Muscle of leg (tissue), 16 donors: ENCODE measurements at places on chromosomes 2 and 18. TPM values are rescaled to one million over a fixed set of nuclear protein-coding genes. Genes with fewer than 3 reads are reported as not detected.

DNA sequence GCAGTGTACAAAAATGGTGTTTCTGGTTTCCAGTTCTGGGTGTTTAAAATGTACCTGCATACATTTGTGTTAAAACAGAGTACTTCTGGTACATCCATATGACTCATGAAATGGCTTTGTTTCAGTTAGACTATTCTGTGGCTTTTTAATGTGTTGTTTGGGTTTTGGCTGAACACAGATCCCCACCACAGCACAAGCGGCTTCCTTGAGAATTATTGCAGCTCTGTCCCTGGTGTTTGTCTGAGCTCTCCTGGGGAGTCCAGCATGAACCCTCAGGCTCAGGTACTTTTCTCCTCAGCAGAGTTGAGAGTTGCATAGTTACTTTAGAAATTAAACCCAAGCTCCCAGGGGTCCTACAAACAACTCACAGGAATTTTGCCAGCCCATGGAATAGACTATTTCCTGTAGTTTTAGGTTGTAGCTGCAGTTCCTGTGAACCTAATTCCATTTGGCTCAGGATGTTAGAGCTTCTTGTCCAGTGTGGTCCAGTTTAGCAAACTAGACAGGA, 64.8 kb upstream of the EML6 start:
- peak; percentile 65 for DNase-seq

DNA sequence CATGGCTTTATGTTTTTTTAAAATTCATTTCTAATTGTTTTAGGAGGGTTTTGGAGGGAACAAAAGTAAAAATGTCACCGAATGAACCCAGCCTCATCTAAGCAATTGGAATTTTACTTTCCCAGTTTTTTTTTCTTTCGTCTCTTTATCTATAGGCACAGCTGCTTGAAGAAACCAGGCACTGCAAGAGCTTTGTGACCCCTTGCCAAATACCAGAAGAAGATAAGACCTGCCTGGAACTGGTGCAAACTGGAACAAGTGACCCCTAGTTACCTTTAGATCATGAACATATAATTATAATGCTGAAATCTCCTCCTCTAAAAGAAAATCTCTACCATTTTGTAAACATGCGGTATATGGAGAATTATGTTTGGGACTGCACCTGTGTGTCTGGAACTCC, 100.9 kb downstream of the TSN start:
- DNase-seq: no peak

GRCh38 chr2:37523814-37524362, 147.6 kb downstream of the CDC42EP3 start:
- peak; percentile 96 for DNase-seq

DNA sequence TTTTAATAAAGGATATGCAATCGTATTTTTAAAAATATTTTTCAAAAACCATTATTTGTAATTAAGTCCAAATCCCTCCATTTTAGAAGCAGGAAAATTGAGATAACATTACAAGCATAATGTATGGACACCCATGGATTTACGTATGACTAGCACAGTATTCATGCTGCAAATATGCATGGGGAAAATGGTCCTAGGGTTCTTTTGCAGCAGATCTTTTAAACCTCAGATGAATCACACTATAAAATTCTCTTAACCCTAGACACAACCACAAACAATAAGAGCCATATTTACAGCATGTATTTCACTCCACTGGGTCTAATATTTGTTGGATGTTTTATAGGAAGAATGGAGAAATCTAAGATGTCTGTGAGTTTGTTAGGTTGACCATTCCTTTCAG, 453.4 kb downstream of the TGIF1 start:
- DNase-seq: no peak

GRCh38 chr18:1968801-1969498, 602.4 kb downstream of the METTL4 start:
- DNase-seq: no peak

- DNase-seq: no peak
These were observed 116.2 kb downstream of the METTL8 start for GRCh38 chr2:171317492-171318125.

GRCh38 chr2:112884869-112885505, 26.0 kb upstream of the IL37 start:
- peak; percentile 15 for DNase-seq

DNA sequence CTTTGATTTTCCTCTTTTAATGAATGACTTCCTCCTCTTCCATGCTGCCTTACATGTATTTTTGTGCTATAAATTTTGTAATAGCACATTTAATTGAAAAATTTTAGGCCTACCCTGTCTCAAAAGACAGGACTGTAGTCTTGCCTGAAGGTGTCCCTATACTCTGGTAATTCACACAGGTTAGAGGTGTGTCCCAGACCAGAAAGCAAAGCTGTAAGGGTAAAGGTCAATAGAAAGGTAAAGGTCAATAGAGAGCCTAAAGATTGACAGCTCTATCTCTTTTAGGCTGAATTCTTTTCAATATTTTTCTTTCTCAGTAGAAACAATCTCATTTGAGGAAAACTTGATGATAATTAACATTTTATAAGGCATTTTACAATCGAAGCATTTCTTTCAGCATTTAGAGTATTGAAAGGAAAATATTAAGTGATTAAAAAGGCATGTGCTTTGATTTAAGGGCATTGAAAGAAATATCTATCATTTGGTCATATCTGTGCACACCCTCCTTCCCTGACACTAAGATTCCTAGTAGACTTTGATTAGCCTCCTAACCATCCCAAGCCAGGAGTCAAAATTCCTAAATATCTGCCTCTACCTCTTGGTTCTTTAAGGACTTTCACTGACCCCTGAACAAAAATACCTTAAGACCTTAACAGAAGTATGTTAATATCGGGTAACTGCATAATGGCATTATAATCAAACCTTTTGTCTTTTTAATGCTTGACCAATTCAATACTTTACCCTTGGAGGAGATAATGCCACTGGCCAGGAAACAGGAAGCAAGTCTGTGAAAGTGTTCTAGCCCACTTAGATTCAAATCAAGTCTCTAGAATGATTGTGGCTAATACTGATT, 161.8 kb upstream of the DTNA start:
- DNase-seq: no peak

- no peak for DNase-seq
These were observed 26.0 kb upstream of the C1QL2 start for GRCh38 chr2:119184512-119184911.

- DNase-seq: peak; percentile 48
These were observed 13.1 kb downstream of the CFLAR start for GRCh38 chr2:201128933-201129505.

DNA sequence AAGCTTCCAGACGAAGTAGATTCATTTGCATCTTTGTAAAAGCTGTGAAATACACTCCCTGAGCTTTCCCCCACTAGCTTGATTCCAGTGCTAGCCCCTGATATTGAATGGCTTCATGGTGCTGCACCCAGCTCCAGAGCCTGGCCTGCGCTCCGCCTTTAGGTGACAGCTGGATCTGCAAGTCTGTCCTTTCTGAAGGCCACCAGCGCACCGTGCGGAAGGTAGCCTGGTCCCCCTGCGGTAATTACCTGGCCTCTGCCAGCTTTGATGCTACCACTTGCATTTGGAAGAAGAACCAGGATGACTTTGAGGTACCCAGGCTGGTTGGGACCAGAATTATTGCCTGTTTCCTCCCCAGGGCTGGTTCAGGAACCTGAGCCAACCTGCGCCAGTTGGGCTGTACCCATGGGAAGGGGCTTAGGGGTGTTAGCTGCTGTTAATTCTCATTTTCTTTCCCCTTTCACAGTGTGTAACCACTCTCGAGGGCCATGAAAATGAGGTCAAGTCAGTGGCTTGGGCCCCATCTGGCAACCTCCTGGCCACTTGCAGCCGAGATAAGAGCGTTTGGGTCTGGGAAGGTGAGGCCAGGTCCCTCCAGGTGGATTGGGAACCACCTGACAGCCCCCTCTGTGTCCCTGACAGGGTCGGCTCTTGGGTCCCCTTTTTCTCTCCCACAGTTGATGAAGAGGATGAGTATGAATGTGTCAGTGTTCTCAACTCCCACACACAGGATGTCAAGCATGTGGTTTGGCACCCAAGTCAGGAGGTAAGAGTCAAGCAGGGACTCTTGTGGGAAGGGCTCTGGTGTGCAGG, 1.3 kb downstream of the CIAO1 start:
- DNase-seq: no peak

DNA sequence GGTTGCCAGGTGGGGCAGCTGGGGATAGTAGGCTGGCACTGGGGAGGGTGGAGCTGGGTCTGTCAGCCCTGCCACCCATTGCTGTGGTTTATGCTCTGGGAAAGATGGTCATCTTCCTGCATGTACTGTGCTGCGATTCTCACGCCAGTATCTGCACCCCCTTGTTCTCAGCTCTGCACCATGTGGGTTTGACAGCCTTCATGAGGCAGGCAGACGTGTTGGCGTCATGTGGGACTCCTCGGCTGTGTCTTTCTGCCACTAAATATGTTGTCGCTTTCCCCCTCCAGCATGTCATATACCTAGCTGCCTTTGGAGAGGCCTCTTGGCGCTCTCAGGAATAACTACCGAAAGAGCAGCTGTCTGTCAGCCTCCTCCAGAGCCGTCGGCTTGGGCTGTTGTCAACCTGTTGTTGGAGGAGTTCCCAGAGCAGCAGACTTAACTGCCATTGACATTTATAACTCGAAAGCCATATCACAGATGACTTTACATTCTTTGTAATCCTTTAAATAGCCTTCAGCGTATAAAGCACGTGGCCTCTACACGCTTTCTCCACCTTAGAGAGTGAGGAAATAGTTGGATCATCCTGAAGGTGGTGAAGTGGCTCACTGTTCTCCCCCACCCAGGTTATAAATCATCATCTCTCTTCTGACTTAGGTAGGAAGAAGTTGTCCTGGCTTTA, 80.4 kb upstream of the MGAT5 start:
- DNase-seq: peak; percentile 82

GRCh38 chr2:227374158-227374557, 4.9 kb downstream of the TM4SF20 start:
- DNase-seq: peak; percentile 11

- DNase-seq: no peak
These were observed 31.8 kb downstream of the SLC9A4 start for GRCh38 chr2:102504833-102505232.

GRCh38 chr18:46322411-46322891, 218.3 kb downstream of the HAUS1 start:
- no peak for DNase-seq

The RAB11FIP5 gene
- 13.8 TPM for polyA plus RNA-seq

The SLC11A1 gene
- 1.1 TPM for polyA plus RNA-seq

DNA sequence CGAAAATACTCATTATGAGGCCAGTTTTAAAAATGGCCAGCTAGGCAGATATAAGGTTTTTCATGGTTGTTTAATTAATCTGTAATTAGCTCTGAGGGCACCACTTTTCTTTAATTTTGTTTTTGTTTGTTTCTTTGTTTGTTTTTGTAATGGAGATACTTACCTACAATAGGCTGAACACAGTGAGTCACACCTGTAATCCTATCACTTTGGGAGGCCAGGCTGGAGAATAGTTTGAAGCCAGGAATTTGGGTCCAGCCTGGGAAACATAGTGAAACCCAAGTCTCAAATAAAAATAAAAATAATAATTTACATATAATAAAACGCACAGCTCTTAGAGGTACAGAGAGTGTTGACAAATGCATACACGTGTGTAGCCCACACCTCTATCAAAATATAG, 56.8 kb upstream of the MSH2 start:
- DNase-seq: no peak

GRCh38 chr2:198065322-198065721, 260.9 kb downstream of the PLCL1 start:
- DNase-seq: no peak

The ORMDL1 gene
- 46.7 TPM for polyA plus RNA-seq

- DNase-seq: no peak
These were observed 159.8 kb downstream of the RHBDD1 start for GRCh38 chr2:226995625-226996041.

The GCKR gene
- 0.17 TPM for polyA plus RNA-seq

GRCh38 chr2:2232167-2232566, 98.9 kb downstream of the MYT1L start:
- no peak for DNase-seq

GRCh38 chr18:74512321-74513053, 16.3 kb downstream of the CNDP2 start:
- DNase-seq: no peak

GRCh38 chr2:96486696-96487095, 18.5 kb downstream of the NEURL3 start:
- DNase-seq: no peak

DNA sequence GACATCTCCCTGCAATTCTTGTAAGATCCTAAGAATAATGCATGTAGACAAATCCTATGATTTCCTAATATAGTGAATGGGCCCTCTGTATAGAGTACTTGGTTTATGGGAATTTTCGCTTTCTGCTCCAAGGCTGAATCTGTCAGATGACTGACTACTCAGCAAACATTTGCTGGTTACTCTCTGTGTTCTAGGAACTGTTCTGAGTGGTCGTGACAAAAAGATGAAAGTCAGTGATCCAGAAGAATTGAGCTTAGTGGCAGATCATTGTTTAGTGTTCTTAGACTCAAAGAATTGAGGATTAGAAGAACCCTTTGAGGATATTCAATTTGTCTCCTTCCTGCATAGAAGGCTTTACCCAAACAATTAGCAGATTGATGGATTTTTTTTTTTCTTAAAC, 10.0 kb downstream of the XRCC5 start:
- no peak for DNase-seq

The FER1L5 gene
- 2.0 TPM for polyA plus RNA-seq

DNA sequence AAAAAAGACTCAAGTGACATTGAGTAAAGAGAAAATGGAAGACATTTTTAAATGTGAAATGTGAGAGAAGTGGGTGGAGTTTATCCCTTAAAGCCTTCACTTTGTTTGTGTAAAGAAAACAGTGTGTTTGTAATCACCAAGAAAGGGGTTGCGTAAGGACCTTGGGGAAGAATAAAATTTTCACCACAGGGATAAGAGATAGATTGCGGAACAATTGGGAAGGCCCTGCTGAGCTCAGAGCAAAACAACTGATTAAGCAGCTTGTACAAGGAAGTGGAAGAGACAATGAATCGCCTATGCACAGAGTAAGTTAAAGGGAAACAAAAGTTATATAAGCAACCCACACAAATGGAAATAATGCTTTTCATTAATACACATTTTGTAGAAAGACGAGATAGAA, 327.7 kb downstream of the RAD51AP2 start:
- peak; percentile 43 for DNase-seq

- DNase-seq: peak; percentile 100
These were observed at the start of gene PPP4R3B for GRCh38 chr2:55617175-55618024. TSS of gene PPP4R3B (minus strand) at chr2:55617622. CDS start at chr2:55617285, 337 bp downstream.

The PFN4 gene
- polyA plus RNA-seq: 1.9 TPM

GRCh38 chr2:29495068-29495467, 379.9 kb downstream of the CLIP4 start:
- DNase-seq: peak; percentile 2

DNA sequence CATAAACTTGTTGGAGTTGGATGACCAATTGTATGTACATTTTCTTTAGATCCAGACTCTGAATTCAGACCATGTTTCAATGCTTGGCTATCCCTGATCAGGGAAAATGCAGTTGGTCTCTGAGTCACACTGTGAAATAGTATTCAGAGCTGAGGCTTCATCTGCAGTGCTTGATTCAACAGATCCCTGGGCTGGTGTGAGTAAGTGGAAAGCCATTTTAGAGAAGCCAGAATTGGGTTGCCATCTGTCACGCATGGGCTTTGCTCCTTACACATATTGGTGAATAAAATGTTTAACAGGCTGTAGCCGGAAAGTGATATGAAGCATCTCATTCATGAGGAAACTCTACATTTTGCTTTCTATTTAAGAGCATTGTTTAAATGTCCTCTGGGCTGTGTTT, 50.0 kb upstream of the ACYP2 start:
- peak; percentile 20 for DNase-seq

- DNase-seq: peak; percentile 35
These were observed 23.4 kb upstream of the GLI2 start for GRCh38 chr2:120712180-120712681.

GRCh38 chr2:18784245-18784644, 194.9 kb upstream of the NT5C1B start:
- DNase-seq: no peak

- peak; percentile 38 for DNase-seq
These were observed 548 bp upstream of the FBLN7 start for GRCh38 chr2:112137516-112138158.

- peak; percentile 64 for DNase-seq
These were observed 949 bp downstream of the CDC42EP3 start for GRCh38 chr2:37670378-37671008.
